ENCODE measurements at places on chromosomes 7 and 10.

- DNase-seq, result no peak
Measured at GRCh38 chr10:48309711-48310226, 3.3 kb downstream of the MAPK8 start.

DNA sequence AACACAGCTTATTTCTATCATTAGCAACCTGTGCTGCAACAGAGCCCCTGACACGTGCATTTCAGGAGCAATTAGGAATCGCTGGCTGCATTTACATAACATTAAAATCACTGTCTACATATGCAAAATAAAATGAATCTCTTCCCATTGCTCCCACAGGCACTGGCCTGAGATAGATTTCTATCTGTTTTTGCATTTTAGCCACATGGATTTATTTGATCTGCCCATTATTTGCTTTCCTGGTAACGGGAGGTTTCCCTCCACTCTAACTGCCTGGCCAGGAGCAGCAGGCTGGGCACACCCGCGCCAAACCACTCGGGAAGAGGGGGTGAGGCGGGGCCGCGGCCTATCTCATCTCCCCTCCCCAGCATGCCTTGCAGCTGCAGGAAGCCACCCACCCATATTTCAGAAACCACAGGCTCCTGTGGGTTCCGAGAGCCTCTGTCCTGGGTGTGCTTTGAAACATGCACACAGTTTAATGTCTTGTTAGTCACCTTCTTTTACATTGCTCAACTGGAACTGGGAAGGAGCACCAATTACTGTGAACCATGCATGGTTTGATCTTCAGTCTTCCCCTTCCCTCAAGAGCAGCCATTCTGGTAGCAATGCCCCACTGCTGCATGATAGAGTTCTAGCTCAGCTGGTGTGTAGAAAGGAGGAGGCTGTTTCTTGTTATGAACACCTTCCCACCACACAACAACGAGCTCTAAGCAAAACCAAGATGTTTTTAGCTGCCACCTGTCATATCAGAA is 37.7 kb upstream of the IKZF1 start:
- DNase-seq, result no peak

DNA sequence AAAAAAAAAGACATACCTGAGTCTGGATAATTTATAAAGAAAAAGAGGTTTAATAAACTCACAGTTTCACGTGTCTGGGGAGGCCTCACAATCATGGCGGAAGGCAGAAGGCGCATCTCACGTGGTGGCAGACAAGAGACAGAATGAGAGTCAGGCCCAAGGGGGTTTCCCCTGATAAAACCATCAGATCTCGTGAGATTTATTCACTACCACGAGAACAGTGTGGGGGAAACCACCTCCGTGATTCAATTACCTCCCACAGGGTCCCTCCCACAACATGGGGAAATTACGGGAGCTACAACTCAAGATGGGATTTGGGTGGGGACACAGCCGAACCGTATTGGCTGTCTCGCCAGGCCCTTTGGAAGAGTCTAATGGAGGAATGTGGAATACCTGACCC is 9.0 kb upstream of the MAFK start:
- no peak for DNase-seq

GRCh38 chr10:103616705-103617601 is 123.4 kb downstream of the NEURL1 start:
- no peak for DNase-seq

- DNase-seq, result no peak
Measured at GRCh38 chr10:98039690-98040381, 9.4 kb upstream of the CRTAC1 start.

DNA sequence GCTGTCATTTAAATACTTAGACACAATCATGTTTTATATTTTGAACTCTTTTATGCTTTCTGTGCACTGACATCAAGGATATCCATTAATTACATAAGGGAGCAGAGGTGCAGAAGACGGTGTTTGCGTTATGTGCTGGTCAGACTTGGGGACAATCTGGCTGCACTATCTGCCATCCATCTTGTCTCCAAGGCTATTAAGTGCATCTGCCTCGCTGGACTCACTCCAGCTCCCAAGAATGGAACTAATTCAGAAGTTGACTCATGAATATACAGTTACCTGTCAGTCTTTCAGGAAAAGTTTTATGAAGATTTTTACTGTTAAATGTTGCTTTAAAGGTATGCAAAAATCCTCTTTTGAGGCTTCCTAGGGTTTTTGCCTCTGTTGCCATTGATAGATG is 391.0 kb downstream of the SUGCT start:
- DNase-seq, result no peak

GRCh38 chr10:20132816-20133215 is 316.6 kb downstream of the PLXDC2 start:
- DNase-seq, result no peak

DNA sequence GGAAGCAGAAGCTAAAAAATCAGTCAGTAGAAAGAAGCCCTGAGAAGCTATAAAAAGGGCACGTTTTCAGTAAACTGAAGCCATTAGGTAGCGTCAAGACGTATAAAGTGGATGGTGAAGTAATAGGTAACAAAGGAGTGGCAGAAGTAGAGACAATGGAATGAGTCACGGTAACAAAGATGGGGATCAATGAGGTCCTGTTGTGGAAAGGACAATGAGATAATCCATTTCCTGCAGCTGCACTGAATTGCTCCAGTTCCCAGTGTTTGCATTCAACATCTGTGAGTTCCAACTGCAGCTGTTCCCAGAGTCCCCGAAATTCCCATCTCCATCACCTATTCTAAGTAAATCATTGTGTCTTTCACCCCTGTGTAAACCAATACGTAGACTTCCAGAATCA is 4.8 kb upstream of the HYCC1 start:
- DNase-seq, result no peak

DNA sequence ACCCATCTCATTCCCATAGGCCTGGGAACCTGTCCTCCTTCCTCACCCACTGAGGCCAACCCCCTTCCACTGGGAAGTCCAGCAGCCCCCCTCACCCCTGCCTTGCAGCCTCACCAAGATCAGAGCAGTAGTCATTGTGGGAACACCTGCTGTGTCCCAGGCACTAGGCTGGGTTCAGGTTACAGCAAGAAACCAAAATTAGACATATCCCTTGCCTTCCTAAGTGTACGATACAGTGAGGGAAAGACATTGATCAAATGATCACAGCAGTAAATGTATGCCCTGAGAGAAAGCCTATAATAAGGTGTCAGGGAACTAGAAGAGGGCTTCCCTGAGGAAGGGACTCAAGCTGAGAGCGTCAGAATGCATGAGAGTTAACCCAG is 17.0 kb upstream of the C10orf105 start:
- no peak for DNase-seq

- no peak for DNase-seq
Measured at GRCh38 chr10:27373566-27374160, 130.4 kb upstream of the RAB18 start.

- no peak for DNase-seq
Measured at GRCh38 chr10:19956516-19957032, 140.3 kb downstream of the PLXDC2 start.
